T-helper 2 cell treated with Interferon-gamma antibody and Interleukin-4, amounts not matched to agents 5 μg/mL and 100 μg/mL, for 36 hours (primary cell): ENCODE measurements at places on chromosomes 2 and 18.

GRCh38 chr18:57446322-57446721, 11.1 kb downstream of the ONECUT2 start:
- no peak for DNase-seq

GRCh38 chr2:73000808-73001570, 70.5 kb downstream of the SFXN5 start:
- no peak for DNase-seq

- peak; percentile 52 for DNase-seq
Observed at GRCh38 chr2:238256594-238257104, 16.8 kb upstream of the HES6 start.

DNA sequence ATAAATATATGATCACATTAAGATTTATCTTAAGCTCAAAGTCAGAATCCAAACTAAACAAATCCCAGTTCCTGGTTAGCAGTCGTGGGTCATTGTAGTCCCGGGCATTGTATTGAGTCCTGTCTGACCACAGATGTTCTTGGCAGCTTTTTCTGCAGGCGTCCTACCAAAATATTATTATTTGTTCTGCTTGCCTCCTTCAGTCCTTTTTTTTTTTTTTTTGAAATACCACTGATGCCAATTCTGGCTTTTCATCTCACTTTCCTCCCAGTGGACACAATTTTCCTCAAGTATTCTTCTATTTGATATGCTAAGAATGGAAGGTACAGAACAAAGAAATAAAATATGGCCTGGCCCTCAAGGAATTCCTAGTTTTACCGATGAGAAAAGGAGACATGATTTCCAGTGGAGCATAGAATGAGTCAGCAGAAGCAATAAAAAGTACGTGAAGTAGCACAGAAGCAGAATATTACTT, 151.6 kb downstream of the CSRNP3 start:
- DNase-seq, result no peak

DNA sequence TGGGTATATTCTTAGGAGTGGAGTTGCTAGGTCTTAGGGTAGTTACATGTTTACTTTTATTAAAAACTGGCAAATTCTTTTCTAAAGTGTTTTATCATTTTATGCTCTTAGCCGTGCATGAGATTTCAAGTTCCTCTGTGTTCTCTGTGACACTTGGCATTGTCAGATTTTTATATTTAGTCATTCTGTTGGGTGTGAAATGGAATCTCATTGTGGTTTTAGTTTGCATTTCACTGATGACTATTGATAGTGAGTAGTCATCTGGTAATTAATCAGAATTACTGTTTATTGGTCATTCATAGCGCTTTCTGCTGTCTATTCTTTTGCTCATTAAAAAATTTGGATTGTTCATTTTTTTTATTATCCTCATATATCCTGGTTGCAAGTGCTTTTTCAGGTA, 34.1 kb downstream of the RAB3GAP1 start:
- DNase-seq, result no peak

GRCh38 chr2:44086629-44087028, 82.0 kb upstream of the PPM1B start:
- no peak for DNase-seq

DNA sequence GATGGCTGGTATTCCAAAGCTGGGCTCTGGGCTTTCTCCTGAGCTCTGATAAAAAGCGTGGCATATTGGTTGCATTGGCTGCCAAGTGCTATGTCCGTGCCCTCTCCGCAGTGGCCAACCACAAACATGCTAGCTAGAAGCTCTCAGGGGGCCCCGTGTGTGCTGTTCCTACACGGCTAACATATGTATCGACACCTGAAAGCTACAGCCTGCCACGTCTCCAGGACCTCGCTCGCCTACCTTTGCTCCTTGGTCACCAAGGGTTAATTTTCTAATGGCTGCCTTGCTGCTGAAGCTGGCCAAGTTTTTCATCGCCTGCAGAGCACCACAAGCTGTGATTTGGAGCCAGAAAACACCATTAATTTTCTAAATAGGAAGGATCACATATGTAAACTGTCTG, 888.4 kb downstream of the BCL11A start:
- DNase-seq, result no peak

DNA sequence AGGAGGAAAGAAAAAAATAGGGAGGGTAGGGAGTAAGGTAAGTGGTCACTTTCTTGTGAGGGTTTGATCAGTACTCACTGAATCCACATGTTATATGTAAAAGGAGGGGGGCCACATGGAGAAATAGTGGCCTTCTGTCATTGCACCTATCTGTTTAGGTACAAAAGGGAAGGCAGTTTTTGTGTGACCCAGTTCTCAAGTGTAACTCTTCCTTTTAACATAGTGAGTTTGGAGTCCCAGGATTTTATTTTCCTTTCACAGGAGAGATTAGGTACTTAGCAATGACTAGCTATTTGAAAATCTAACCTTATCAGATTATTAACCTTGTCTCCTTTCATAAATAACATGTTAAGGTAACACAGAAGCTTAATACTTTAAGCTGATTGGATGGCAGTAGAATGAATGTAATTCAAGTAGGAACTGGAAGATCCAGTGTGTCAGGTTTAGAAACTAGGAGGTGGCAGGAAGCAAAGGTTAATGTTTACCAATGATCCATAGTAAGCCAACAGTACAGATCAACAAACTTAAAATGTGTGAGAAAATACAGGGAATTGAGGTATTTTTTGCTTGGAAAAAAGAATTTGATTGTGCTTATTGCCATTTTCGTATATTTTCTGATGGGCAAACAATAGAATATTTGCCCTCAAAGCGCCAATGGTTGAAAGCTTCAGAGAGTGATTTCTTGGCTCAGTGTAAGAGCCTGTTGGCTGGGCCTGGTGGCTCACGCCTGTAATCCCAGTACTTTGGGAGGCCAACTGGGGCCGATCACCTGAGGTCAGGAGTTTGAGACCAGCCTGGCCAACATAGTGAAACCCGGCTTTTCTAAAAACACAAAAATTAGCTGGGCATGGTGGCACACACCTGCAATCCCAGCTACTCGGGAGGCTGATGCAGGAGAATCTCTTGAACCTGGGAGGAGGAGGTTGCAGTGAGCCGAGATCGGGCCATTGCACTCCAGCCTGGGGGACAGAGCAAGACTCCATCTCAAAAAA, 11.3 kb downstream of the HNMT start:
- DNase-seq, result no peak

- DNase-seq, result no peak
Observed at GRCh38 chr2:181255651-181256050, 201.5 kb upstream of the ITGA4 start.

DNA sequence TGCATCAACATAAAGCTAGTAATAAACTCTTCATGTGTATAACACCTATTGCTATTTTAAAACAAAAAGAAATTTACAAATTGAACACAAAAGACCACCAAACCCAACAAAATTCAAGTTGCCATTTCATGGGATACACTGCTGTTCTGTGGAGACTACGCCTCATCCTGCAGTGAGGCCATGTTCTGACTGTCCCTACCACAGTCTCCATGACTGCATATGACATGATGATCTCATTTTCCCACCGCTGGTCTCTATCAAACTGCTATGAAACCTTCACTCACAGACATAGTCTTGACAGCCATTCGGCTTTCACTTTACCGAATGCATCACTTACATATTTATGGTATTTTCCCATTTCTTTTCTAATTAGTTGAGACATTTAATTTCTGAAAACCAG, 21.2 kb upstream of the VWA3B start:
- DNase-seq, result no peak

DNA sequence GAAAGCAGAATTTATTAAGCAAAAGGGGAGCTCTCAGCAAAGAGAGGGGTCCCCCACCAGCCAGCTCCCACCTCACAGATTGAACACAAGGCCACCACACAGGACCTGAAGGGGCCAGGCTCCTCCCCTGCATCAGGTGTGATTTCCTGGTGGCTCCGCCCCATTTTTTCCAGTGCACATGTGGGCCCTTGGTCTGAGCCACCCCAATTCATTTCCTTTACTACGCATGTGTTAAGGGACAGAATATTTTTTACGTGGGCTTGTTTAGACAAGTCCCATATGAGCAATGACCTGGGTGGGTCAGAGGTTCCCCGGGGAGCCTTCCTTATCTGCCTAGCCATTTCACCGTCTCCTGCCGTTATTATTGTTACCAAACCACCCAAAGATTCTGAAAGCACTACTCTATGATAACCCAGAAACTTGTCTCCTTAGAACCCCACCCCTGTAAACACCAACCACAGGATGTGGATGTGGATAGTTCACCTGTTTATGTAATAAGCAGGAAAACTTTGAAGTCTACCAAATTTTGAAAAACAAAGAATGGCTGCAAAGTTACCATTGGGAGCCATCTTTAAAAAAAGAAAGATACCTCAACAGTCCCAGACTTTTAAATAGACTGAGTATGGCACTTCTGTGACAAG, 191.7 kb downstream of the CD226 start:
- DNase-seq, result no peak

DNA sequence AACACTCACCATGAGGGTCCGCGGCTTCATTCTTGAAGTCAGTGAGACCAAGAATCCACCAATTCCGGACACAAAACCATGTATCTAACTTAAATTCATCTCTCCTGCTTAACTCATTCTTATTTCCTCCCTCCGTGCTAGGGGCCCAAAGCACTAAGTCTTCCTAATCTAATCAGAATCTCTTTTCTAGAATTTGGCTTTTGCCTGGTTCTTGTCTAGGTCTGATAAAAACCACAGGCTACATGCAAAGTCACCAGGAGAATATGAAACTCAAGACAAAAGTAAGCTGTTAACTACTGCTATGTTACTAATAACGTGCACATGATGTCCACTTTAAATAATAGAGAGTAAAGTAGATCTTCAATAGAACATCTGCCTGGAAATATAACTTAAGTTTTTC, 69.9 kb downstream of the TRIP12 start:
- DNase-seq, result no peak

- no peak for DNase-seq
Observed at GRCh38 chr2:24471662-24472061, 19.4 kb upstream of the NCOA1 start.

- no peak for DNase-seq
Observed at GRCh38 chr18:9568186-9568585, 46.2 kb downstream of the PPP4R1 start.

DNA sequence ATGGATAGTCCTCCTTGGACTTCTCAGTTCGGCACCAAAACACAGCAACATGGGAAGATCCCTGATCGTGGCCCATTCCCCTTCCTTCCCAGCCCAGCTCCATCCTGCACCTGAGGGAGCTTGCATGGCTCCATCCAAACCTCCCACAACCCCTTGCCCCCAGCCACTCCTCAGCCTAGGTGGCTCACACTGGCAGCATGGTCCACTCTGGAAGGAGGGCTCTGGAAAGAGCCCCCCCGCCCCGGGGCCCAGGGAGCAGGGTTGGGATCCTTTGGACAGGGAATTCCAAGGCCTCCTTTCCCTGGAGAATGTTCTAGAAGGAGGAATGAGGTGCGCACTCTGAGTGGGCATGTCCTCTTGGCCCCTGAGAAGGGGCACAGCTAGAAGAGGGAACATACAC, 62.8 kb upstream of the ID2 start:
- no peak for DNase-seq

GRCh38 chr2:32424739-32425138, 67.9 kb downstream of the BIRC6 start:
- DNase-seq, result no peak

DNA sequence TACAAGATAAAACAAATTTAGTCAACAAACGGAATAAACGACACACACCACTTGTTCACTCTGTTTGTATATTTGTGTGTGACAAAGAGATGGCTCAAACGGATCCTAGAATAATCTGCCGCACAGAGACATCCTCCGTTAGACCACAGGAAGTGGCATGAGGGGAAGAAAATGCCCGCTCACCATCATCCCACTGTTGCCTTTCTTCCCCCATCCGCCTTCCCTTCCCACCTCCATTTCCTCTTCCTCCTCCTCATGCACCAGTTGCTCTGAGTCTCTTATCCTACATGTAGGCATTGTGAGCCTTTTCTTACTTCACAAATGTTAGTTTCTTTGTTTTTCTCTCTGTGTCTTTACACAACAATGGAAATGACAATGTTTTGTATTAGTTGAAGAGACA, 228.5 kb upstream of the SMIM21 start:
- DNase-seq, result no peak
